ENCODE measurements at places on chromosomes 13 and 19.
A peak's percentile ranks its signal among the peaks of the same experiment; 100 is the strongest.

GRCh38 chr19:47608074-47608918, 638 bp upstream of the BICRA start:
- peak; percentile 86 for DNase-seq

GRCh38 chr13:79508224-79508961, 27.4 kb downstream of the NDFIP2 start:
- no peak for DNase-seq

DNA sequence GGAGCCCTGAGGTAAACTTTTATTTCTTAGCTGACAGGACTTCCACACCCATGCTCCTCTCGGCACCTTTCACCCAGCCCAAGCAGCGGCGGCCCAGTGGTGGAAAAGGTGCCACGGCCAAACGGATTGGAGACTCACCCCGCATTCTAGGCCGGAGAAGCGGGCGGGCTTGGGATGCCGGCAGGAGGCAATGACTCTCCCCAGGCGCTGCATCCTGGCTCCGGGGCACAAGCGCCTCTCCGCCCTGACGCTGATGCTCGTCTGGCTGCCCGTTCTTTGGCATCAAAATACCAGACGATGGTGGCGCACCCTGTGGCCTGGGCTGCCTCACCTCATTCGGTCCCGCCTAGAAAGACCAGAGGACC, 6.7 kb upstream of the ZNF606 start:
- DNase-seq, result no peak

- no peak for DNase-seq
Observed at GRCh38 chr13:110400786-110401533, 93.9 kb downstream of the COL4A2 start.

- peak; percentile 19 for DNase-seq
Observed at GRCh38 chr13:44974056-44974793, 15.0 kb downstream of the NUFIP1 start.

GRCh38 chr13:108769213-108770070, 140.0 kb downstream of the MYO16 start:
- no peak for DNase-seq

GRCh38 chr19:13343514-13343913, 162.8 kb downstream of the CACNA1A start:
- no peak for DNase-seq

DNA sequence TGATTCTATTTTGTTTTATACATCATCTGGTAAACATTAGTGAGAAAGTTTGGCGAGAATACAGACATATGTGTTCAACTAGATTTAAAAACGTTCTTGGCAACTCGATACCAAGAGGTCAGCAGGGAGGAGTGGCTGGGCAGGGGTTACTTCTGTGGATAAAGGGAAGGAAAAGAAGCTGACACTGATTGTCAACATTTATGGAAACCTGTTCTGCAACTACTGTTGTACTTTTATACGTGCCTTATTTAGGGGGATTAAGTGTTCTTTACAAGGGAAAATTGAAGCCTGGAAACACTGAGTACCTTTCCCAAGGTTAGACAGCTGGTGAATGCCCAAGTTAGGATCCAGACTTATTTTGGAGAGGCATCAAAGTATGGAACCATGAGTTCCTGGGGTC, 65.0 kb downstream of the MTUS2 start:
- no peak for DNase-seq

DNA sequence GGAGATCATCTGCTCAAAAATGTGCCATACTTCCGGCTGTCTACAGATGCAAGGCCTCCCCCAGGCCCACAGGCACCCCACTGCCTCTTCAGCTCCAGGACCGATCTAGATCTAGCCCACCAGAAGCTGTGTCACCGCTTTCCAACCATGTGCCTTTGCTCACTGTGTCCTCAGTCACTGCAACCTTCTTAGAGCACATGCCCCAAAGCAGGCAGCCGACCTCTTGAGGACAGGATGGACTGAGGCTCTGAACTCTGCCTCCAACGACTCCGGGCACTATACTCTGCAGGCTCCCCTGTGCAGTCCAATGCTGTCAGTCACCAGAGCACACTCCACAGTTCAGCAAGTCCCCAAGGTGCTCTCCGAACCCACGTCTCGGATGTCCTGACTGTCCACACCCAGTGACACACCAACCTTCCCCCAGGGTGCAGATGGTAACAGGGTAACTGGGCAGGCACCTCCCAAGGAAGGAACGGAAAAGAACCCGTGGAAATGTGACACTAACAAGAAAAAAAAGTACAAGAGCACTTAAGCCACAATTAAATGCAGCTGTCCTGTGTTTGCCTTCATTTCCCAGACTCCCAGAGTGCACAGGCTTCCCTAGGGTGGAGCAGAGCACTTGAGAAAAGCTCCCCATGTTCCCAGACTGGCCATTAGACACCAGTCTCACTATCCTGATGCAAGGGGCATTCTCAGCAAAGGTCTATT, 4.8 kb downstream of the STK24 start:
- peak; percentile 45 for DNase-seq

- DNase-seq, result no peak
Observed at GRCh38 chr13:106650690-106651205, 82.8 kb upstream of the ARGLU1 start.

GRCh38 chr13:28539625-28540286, 44.8 kb upstream of the FLT1 start:
- no peak for DNase-seq

- no peak for DNase-seq
Observed at GRCh38 chr19:3098515-3099346, 4.6 kb downstream of the GNA11 start.

DNA sequence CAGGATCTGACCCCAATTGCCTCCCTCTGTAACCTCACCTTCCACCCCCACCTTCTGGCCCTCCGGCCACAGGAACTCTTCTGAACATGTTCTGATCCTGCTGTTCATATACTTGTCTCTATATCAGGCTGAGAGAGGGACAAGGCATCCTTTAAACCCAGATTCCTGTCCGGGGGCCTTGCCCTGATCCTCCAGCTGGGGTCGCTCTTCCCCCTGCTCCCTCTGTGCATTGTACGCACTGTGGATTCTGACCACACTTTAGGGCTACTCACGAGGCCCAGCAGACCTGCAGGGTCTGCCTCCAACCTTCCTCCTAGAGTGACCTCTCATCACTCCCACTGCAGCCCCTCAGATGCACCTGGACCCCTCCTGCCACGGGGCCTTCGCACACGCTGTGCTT, 269.3 kb downstream of the UQCRFS1 start:
- DNase-seq, result no peak

DNA sequence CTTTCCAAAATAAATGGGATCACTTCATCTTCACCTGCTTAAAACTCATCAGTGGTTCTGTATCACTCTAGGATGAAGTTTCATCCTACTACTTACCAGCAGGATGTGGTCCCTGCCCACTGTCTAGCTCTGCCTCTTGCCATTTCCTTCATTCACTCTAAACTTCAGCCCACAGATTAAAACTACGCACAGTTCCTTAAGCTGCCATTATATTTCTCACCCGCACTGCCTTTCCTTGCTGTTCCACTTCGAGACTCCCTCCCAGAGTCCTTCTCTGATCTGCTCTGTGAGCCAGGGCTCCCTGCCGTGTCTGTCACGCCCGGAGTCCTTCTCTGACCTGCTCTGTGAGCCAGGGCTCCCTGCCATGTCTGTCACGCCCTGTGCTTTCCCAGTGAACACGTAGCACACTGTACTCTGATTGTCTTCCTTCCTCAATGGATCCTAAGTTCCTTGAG, 52.0 kb upstream of the NPAS1 start:
- no peak for DNase-seq

GRCh38 chr19:10533646-10534386, 9.9 kb upstream of the ATG4D start:
- peak; percentile 51 for DNase-seq

GRCh38 chr19:33726756-33727155, 69.9 kb upstream of the KCTD15 start:
- DNase-seq, result no peak

- no peak for DNase-seq
Observed at GRCh38 chr19:51107406-51108065, 673 bp downstream of the CTU1 start.

DNA sequence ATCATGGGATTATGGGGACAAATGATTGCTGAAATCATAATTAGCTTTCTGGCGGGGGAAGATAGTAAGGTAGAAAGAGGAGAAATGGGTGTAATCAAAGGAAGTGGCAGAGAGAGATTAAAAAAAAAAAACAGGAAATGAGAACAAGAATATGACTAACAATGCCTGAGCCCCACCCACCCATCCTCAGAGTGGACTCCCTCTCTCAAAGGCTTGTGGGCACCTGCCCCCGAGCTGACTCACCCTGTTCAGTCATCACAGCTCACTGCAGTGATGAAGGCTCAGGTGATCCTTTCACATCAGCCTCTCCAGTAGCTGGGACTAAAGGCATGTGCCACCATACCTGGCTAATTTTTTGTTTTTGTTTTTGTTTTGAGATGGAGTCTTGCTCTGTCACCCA, 26.4 kb upstream of the TPT1 start:
- DNase-seq, result peak; percentile 39

DNA sequence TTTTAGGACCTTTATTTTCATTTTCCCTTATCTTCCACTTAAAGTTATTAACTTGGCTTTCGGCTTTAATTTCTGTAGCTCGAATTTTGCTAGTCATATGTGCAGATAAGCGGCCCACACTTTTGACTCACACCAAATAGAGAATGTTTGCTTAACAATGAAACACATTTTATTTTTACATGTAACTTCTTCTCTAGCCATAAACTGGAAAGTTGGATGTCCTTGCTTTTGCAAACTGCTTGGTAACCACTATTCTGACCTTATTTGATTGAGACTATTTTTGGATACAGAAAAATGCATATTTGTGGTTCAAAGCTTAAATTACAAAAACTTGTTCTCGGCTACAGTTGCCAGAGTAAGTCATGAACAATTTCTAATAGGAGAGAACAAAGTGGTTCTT, 600.0 kb downstream of the KCTD12 start:
- DNase-seq, result peak; percentile 31

GRCh38 chr13:36385489-36385888, 39.3 kb upstream of the SPART start:
- DNase-seq, result no peak

DNA sequence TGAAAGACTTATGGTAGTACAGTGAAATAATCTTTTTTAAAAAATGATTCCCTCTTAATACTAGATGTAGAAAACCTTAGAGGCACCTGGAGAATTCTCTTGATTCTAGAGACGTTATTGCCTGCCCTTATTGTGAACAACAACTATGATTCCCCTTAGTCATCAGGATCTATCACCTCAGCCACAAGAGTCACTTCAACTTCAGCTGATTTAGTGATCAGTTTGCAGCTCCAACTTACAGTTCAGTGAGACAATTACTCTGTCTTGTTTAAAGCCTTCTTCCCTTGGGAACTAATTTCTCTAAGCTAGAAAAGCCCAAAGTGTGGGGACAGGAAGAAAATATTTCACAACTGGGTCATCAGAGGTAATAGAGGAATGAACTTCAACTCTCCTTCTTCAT, 254.3 kb upstream of the SLITRK1 start:
- DNase-seq, result no peak

GRCh38 chr13:84192125-84192524, 309.9 kb upstream of the SLITRK1 start:
- DNase-seq, result peak; percentile 86

- DNase-seq, result no peak
Observed at GRCh38 chr13:49030213-49030612, 54.5 kb downstream of the FNDC3A start.

DNA sequence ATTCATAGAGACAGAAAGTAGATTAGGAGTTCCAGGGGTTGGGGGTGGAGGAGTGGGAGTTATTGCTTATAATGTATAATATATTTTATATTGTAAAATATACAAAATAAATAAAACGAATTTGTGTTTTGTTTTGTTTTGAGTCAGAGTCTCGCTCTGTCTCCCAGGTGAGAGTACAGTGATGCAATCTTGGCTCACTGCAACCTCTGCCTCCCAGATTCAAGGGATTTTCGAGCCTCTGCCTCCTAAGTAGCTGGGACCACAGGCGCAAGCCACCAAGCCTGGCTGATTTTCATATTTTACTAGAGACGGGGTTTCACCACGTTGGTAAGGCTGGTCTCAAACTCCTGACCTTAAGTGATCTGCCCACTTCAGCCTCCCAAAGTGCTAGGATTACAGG, 2.5 kb upstream of the GADD45GIP1 start:
- DNase-seq, result no peak

- DNase-seq, result no peak
Observed at GRCh38 chr13:33612641-33613638, 205.0 kb upstream of the RFC3 start.

DNA sequence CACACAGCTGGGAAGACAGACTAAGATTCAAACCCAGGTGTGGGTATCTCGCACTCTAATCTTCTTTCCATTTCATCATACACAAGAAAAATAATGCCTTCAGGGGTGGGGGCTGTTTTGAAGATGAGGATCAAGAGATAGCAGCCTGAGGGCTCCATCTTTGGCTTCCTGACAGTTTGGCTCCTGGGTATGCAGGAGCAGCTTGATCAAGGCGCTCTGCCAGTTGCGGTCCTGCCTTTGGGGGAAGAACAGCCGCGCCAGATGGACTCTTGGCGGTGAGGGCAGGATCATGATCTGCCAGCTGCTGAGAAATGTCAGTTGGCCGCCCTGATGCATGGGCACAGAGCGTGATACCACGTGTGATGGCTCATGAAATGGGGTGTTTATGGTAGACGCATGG, 119.1 kb downstream of the IER2 start:
- DNase-seq, result no peak

- no peak for DNase-seq
Observed at GRCh38 chr13:43596924-43597598, 189.7 kb downstream of the ENOX1 start.

DNA sequence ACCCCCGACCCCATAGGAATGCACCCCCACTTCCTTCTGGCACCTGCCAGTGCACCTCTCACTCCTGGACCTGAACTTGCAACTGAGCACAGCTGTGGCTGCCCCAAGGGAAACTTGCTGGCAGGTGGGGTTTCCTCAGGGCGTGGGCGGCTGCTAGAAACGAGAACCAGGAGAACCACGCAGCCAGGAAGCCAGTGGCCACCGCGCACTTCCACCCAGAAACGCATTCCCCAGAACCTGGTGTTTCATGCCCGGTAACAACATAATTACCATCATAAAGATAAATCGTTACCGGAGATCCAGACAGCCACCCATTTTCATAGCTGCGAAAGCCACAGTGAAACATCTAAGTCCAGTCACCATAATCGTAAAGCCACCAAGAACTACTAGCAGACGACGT, 75.2 kb upstream of the C13orf46 start:
- no peak for DNase-seq

DNA sequence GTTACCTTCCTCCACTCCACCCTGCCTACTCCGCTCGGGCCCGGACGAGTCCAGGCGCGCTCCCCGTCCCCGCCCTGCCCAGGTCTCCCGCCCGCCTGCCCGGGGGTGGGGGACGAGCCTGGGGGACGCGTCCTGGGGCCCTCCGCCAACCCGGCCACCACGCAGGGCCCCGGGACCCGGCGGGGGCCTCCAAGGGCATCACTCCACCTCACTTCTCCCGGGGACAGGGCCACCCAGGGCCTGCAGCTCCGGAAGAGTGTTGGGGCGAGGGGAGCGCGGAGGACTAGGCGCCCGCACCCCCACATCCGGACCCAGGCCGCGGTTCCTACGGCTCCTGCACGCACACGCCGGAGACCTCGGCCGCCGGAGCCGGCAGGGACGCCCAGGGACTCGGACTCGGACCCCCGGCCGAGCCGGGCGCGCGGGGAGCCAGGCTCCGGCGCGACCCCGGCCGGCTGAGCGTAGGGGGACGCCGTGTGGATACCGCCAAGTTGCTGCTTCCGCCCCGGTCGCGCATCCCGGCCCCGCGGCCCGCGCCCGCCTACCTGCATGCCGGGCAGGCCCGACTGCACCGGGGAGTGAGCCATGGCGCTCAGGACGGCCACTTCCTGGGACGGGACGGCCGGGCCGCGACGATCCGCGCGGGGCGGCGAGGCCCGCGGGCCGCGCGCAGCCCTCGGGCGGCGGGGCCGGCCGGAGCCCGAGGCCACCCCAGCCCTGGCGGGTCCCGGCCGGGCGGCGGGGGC, 534 bp downstream of the STK24 start:
- DNase-seq, result no peak

- no peak for DNase-seq
Observed at GRCh38 chr13:102907886-102908515, 62.2 kb downstream of the ERCC5 start.

Data from fibroblast of skin of left biceps (primary cell).